ENCODE measurements at places on chromosomes 13 and 19. TPM values are rescaled to one million over a fixed set of nuclear protein-coding genes. Genes with fewer than 3 reads are reported as not detected.

DNA sequence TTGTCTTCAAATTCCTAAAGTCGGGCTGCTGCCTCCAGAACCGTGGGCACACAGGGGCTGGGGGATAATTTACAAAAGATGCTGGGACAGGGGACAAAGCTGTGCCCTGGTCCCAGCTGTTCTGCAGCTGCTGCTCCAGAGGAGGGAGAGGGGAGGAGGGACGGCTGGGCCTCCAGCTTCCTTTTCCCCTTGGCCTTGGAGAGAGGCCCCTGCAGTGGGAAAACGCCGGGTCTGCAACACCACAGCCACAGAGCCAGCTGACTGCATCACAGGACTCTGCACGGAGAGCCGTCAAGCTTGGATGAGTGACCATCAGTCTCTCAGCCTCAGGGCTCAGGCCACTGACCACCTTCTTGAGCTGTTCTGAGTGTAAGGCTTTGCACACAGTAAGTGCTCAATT, 6.1 kb downstream of the DOCK6 start:
- peak; percentile 94 for DNase-seq

NCR1 gene
- not detected for total RNA-seq

DNA sequence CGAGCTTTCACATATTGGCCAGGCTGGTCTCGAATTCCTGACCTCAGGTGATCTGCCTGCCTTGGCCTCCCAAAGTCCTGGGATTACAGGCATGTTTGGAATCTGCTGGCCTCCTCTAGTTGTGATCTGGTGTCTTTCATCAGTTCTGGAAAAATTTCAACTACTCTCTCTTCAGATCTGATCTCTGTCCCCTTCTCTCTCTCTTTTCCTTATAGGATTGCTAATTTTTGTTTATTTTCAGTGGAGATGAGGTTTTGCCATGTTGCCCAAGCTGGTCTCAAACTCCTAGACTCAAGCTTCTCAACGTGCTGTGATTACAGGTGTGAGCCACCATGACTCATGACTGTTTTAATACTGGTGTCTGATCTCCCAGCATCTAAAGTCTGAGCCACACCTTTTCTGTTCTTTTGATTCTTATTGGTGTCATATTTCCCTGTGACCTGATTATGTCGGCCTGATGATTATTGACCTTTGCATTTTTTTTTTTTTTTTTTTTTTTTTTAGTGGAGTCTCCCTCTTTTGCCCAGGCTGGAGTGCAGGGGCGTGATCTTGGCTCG, 10.4 kb upstream of the NANOS2 start:
- DNase-seq: no peak

- peak; percentile 36 for DNase-seq
Observed at GRCh38 chr13:52949742-52950141, 78.9 kb upstream of the OLFM4 start.

NCAN gene
- total RNA-seq: under 0.01 TPM

- no peak for DNase-seq
Observed at GRCh38 chr13:38850868-38851626, 139.6 kb downstream of the STOML3 start.

FCAR gene
- total RNA-seq: 2.6 TPM

- peak; percentile 24 for DNase-seq
Observed at GRCh38 chr13:95115525-95115924, 185.7 kb downstream of the ABCC4 start.
